Ovary (tissue), 10 donors: ENCODE measurements at places on chromosomes 3 and 15. TPM values are rescaled to one million over a fixed set of nuclear protein-coding genes. Genes with fewer than 3 reads are reported as not detected.

DNA sequence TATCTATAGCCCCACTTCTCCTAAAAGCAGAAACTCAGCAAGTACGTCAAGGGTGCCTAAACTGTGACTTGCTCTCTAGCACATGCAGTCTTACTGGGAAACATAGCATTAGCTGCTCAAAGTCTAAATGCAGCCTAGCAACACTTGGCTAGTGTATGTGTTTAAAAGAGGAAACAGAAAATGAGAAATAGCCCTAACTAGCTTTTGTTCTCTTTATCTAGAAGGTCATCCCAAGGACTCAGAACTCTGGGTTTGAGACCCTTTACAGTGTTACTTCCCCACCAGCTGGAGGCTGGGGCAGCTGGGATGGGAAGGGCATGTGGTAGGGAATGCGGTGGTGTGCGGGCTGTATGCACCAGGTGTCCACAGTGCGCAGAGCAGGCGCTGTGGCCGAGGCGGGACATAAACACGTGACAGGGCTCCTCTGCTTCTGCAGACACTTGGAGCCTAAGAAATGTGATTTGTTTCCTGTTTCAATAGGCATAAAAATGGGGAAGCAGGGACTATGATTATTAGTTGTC is 13.3 kb downstream of the ETV5 start:
- no peak for DNase-seq

- DNase-seq: no peak
These were observed 28.7 kb upstream of the DAZL start for GRCh38 chr3:16633948-16634347.

- DNase-seq: no peak
These were observed 252.1 kb downstream of the CPNE4 start for GRCh38 chr3:131782751-131783150.

- no peak for DNase-seq
These were observed 108.7 kb downstream of the P2RY1 start for GRCh38 chr3:152943645-152944044.

GRCh38 chr3:150699068-150699639 is 4.6 kb downstream of the ERICH6 start:
- DNase-seq: no peak

GRCh38 chr3:106176734-106177133 is 307.9 kb upstream of the CBLB start:
- DNase-seq: no peak

- DNase-seq: no peak
These were observed 163.5 kb upstream of the LINGO1 start for GRCh38 chr15:77796046-77796729.

- no peak for DNase-seq
These were observed 317.5 kb upstream of the IGF1R start for GRCh38 chr15:98330692-98331435.

DNA sequence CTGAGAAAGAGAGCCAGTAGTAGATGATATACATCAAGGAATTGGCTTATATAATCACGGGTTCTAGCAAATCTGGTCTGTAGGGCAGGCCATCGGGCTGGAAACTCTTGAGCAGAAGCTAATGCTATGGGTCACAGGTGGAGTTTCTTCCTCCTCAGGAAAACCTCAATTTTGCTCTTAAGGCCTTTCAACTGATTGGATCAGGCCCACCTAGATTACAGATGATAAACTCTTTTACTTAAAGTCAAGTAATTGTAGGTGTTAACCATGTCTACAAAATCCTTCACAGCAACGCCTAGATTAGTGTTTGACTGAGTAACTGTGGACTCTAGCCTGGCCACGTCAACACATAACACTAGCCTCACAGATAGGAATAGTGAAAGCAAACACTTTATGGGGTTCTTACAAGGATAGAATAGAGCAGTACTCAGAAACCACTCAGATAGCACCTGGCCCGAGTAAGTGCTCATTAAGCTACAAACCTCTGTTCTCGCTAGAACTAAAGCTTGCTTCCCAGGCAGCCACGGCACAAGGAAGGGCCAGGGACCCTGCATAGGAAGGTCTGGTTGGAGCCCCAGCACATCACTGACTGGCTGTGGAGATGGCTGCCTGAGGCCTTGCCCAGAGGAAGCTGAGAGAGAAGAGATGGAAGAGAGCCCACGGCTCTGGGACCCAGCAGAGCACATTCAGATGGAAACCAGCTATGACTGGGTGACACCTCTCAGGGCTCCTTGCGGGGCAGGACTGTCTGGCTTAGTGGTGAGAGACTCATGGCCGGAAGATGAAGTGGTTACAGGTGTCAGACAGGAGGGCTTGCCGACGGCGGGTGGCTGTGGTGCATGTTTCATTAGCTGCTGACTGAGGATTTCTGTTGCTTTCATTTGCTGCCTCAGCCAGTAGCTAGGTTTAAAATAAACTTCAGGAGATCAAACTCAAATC is 202.5 kb upstream of the TLE3 start:
- DNase-seq: no peak

GRCh38 chr3:79245284-79246138 is 522.3 kb downstream of the ROBO1 start:
- no peak for DNase-seq

DNA sequence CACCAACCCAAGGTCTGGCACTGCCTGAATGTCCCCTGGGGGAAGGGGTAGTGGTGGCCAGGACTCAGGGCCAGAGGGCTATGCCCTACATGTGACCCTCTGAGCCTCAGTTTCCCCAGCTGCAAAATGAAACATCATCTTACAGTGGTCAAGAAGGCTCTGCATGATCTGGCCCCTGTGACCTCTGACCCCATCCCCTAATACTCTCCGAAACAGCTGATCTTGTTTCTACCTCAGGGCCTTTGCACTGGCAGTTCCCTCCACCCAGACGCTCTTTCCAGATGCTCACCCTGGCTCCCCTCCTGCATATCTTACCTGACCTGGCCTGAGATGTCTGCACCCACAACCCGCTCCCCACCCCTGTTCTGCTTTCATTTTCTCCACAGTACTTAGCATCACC is 21.8 kb downstream of the PLXND1 start:
- DNase-seq: no peak

DNA sequence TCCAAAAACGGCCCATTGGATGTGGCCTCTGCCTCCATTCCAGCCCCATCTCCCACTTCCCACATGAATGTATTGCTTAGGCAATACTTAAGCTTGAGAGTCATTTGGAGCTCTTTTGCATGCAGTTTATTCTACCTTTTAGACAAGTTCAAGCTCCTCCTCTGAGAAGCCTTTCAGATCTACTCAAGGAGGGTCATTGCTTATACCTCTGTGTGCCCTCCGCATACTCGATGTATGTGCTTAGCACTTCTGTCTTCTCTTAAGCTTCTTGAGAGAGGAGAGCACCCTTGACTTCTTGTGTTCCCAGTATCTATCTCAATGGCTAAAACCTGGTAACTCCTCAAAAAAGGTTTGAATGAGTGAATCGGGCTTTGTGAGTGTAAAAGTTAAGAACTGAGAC is 6.6 kb upstream of the UBE3A start:
- no peak for DNase-seq

DNA sequence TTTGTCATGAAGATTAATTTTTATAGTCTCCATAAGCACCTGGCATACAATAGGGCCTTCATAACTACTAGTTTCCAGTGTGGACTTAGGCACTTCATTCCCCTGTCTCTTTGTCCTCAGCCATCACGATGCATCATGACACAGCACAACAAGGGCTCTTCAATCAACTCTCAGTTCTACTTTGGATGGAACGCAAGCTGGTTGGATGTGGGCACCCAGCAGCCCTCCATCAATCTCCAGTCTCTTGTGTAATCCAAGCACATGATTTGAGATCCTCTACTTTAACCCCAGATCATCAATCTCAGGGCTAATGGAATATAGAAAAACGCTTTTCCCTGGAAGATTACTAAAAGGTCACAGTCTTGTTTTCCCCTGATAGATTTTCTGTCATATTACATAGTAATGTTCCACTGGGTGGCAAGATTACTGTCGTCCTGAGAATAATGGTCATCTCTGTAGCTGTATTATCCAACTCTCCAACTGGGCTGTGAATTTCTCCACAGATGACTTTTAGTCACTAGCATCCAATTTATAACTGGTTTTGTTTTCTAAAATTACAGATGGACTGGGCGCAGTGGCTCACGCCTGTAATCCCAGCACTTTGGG is 22.9 kb upstream of the CHRNA7 start:
- DNase-seq: no peak

DNA sequence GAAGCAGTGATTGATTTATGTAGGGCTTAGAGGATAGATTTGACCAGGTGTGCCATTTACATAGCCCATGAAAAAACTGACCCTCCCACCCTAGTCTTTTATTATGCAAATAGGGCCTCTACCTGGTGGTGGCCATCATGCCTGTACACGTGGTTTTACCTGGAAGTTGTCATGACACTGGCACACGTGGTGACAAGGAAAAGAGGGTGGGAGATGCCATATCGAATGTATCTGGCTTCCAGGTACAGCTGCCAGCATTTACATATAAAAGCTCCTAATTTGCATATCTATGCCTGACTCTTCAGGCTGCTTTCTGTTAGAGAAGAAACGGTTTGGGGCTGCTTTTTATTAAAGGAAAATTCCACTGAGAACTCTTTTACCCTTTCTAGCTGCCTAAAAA is 35.0 kb upstream of the DNAJC13 start:
- no peak for DNase-seq

GRCh38 chr3:66361356-66361755 is 139.5 kb downstream of the LRIG1 start:
- DNase-seq: no peak

- no peak for DNase-seq
These were observed 436.6 kb downstream of the VGLL3 start for GRCh38 chr3:86554383-86554782.

GRCh38 chr3:119468041-119468440 is 722 bp upstream of the POGLUT1 start:
- DNase-seq: no peak

DNA sequence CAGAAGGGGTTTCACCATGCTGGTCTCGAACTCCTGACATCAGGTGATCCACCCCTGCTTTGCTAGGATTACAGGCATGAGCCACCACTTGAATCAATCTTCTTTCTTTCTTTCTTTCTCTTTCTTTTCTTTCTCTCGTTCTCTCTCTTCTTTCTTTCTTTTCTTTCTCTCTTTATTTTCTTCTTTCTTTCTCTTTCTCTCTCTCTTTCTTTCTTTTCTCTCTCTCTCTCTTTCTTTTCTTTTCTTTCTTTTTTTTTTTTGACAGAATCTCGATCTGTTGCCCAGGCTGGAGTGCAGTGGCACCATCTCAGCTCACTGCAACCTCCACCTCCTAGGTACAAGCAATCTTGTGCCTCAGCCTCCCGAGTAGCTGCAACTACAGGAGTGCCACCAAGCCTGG is 37.9 kb upstream of the PIK3CB start:
- DNase-seq: no peak

GRCh38 chr3:175215833-175216232 is 356.7 kb downstream of the NAALADL2 start:
- no peak for DNase-seq

GRCh38 chr15:89645680-89646079 is 9.6 kb downstream of the KIF7 start:
- DNase-seq: no peak

- DNase-seq: no peak
These were observed 59.0 kb downstream of the FAM174B start for GRCh38 chr15:92596623-92597022.

GRCh38 chr15:100832149-100832942 is 47.3 kb upstream of the ALDH1A3 start:
- no peak for DNase-seq

DNA sequence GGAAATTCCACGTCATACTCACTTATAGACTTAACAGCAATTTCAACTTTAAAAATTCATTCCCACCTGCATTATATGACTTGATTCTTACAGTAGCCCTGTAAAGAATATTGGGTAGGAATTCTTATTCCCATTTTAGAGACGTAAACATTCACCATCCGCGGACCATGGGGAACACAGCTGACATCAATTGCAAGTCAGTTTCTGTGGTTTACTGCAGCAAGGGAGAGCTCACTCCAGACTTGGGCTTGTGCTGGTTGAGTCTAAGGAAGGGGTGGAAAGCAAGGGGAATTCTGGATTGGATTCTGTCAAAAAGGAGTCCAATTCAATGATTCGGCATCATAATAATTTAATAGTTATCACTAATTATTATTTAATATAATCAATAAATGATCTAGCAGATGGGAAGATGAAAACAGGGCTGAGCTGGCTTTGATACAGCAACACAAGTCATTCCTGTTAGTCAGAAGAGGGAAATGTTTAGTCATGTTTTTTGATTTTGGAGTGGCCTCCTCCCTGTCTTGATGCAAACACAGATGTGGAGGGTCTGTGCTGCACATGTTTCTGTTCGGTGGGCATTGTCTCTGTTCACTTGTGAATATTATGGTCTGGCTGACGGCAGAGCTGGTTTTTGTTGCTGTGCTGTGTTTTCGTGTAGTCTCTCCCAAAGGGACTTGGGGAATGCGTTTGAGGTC is 9.7 kb downstream of the LIPC start:
- DNase-seq: no peak

GRCh38 chr3:16174026-16174355 is 489 bp upstream of the GALNT15 start:
- DNase-seq: no peak

DNA sequence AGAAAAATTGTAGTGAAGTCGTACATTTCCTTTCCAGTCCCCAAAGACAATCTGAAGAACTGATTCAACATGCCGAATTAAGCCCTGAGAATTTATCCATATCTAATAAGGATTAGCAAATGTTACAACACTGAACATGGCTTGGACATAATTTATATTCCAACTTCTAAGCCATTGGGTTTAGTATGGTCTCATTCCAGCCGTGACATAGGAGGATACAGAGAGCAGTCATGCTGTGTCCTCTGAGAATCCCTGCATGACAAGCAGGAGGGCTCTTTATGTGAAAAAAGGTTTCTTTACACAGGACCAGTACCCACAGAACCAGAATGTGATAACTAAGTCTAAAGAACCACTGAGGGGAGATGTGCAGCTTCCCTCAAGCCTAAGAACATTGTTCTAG is 231.9 kb upstream of the WNT5A start:
- no peak for DNase-seq

DNA sequence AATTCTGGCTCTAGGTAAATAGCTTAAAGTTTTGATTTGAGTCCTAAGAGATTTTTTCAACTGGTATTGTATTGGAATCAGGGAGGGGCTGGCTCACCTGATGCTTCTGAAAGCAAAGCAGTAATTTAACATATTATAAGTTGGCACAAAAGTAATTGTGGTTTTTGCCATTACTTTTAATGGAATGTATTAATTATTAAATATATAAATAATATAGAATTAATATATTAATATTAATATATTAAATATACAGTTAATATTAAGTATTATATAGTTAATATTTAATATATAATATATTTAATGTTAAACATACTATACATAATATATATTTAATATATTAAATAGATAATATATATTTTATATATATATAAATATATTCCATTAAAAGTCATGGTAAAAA is 10.4 kb downstream of the RSRC1 start:
- no peak for DNase-seq

Gene PPARG
- polyA plus RNA-seq: 41.4 TPM

Gene KIF23
- polyA plus RNA-seq: 1.6 TPM

Gene TUSC7
- polyA plus RNA-seq: not detected

Gene CEP63
- 18.8 TPM for polyA plus RNA-seq

Gene HIGD2B
- polyA plus RNA-seq: not detected

Gene C15orf62
- polyA plus RNA-seq: 0.52 TPM

Gene ITIH1
- polyA plus RNA-seq: 0.45 TPM
